ENCODE measurements at places on chromosomes 2 and 18. TPM values are rescaled to one million over a fixed set of nuclear protein-coding genes. Genes with fewer than 3 reads are reported as not detected.

- DNase-seq: no peak
Observed at GRCh38 chr18:47795434-47795814, 135.0 kb downstream of the SMAD2 start.

DNA sequence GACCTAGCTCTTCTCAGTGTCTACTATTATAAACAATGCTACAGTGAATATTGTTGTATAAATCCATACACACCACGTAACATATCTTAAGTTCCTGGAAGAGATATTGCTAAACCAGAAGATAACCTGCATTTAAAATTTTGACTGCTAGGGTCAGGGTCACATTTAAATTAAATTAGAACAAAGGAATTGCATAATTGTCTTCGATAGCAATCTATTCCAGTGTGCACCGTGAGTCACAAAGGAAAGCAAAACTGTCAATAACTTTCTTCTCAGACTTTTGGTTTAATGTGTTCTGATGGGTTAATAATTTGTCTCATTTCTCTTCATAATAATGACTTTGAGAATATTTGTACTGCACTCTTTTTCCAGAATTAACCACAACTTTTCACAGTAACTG lies 4.2 kb downstream of the GEN1 start:
- DNase-seq: no peak

DNA sequence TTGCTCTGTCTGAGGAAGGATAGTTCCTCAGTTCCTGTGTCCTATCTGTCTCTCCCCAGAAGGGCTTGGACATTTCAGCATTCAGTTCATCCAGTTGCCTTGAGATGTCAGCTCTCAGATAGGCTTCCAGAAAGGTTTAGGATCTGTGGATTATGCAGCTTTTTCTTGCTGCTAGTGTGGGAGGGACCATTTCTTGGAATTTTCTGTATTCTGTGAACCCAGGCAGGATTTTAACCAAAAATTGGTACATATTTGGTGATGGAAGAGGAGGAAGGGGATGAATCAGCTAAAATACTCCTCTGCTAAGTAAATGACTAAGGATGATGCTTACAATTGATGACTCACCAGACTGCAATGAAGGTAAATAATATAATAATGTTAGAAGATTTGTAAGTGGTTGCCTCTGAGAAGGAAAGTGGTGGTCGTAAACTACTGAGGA lies 58.6 kb upstream of the DOCK10 start:
- no peak for DNase-seq

DNA sequence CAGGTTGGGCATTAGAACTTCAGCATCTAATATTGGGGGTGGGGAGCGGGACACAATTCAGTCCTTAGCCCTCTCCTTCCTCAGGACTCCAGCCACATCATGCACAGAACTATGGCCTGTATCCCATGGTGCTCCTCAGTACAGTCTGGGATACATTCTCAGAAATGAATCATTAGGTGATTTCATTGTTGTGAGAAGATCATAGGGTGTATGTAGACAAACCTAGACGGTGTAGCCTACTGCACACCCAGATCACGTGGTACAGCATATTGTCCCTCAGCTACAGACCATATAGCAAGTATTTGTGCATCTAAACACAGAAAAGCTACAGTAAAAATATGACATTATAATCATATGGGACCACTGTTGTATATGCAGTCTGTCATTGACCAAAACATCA lies 23.2 kb upstream of the IMP4 start:
- DNase-seq: no peak

DNA sequence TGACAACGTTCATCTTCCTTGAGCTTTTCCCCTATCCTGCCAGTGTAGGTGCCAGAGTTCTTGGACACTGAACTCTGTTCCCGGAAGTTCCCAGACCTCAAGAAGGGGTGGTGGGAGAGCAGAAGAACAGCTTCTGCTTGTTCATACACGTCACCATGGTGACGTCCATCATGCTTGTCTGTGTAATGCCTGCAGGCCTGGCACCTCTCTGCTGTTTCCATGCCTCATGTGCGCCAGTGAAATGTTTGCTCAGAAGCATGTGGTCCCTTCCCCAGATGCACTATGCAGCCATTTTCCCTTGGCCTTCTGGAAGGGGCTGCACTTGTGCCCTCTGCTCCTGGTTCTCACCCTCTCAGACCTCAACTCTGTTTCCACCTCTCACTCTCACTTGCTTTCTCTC lies 210.8 kb upstream of the NABP1 start:
- no peak for DNase-seq

VWC2L gene
- total RNA-seq: not detected

DNA sequence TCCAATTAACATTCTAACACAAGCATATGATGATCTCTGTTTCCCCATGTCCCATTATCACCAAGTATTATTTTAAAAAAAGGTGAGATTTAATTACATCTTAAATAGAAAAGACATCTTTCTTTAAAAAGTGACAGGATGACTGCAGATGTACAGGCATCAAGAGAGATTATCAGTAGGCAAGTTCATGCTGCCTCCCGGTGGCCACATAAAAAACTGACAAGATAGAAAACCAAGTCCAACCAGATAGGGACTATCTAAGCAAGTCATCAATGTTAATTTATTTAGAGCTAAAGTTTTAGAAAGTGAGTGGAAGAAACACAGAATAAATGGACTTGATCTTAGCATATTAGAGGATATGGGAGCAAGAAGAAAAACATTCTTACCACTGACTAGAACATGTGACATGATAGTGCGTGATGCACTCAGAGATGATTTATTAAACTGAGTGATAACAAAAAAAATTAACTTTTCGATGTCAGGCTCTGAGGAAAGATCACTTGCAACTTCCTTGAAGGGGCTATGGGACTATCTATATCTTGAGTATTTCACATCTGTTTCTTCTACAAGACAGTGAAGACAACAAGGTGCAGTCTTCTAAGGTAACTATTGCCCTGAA lies 5.4 kb upstream of the TDRD15 start:
- DNase-seq: peak; percentile 34

- DNase-seq: no peak
Observed at GRCh38 chr2:98438190-98439133, 6.2 kb upstream of the INPP4A start.

- no peak for DNase-seq
Observed at GRCh38 chr2:39686456-39686855, 20.7 kb downstream of the TMEM178A start.

DNA sequence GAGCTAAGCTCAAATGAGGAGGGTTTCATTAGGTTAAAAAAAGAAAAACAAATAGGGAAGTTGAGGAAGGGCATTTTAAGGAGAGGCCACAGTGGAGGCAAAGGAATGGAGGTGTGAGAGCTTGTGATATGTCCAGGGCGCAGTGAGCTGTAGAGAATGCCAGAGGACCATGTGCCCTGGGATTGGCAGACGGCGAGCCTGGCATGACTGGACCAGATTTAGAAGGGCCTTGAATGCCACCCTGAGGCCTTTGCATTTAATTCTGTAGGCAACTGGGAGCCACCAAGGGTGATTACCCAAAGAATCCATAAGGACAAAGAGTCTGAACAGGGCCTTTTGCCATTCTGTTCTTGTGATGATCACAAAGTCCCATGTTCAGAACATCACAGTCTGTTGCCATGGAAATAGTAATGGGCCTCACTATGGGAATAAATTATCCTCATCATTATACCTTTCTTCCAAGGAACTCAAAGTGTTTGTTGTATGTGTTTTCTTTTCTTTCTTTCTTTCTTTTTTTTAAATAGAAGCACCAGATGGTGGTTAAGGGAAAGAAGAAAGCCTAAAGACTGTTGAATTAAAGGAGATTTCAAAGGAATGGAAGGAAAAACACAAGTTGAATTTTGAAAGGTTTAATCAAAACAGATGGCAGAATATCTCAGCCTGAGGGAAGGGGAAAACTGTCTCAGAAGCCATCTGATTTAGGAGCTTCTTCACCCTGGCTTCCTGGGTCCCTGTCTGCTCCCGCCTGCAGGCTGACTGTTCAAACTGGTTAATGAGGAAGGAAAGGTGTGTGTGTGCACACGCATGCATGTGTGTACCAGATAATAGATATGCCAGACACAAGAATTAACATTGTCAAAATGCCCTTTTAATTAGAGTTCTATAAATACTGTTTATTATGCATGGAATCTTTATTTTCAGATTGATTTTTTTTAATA lies 31.6 kb upstream of the NCOA1 start:
- DNase-seq: no peak

- no peak for DNase-seq
Observed at GRCh38 chr2:98376996-98377395, 30.7 kb downstream of the CNGA3 start.

GRCh38 chr2:119746836-119747686 lies 12.7 kb upstream of the PTPN4 start:
- DNase-seq: no peak

NDUFS1 gene
- 102 TPM for total RNA-seq

DNA sequence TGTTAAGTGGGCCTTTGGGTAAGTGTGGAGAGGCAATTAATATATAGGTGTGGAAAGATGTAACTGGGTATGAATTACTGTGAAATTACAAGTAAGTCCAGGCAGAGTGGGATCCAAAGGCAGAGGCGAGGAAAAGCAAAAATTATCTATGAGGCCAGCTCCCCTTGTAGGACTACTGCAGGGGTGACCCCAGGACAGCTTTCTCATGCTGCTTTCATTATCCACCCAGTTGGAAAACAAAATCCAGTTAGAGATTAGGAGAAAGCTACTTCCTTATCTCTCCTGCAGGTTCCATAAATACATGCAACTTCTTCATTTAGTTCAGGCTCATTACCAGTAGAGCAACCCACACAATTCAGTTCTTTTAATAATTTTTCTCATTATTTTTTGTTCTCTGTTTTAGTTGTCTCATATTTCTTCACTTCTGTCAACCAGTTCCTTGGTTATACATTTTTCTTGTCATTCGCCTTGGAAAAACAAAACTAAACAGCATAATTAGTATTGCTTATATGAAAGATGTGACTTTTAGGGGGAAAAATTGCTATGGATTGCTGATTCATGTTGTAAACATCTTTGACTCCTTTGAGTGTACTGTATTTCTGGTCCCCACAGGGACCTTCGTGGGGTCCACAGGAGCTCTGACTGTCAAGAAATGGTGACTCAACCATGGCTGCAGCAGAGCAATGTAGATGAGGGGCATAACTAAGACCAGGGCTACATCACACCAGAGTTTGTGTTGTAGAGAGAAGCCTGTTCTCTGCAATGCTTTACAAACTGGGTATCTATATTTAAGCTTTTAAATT lies 110.4 kb upstream of the PARD3B start:
- no peak for DNase-seq

DNA sequence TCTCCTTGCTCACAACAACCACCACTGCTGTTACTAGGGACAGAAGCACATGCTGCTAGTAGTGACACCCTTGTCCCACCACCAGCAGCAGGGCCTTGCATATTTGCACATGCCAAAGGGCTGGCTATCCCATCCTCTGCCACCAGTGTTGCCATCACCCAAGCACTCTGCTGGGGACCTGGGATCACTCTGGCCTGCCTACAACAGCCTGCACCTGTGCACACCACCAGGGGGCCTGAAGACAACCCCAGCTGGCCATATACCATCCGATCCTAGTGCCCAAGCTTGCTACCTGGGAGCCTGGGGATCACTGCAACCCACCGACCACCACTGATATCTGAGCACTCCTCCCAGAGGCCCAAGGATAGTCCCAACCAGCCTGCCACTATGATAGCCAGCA lies 99.9 kb upstream of the FANCL start:
- DNase-seq: peak; percentile 63

ARHGAP15 gene
- not detected for total RNA-seq

- DNase-seq: no peak
Observed at GRCh38 chr2:240326246-240326645, 109.2 kb upstream of the GPC1 start.
